ENCODE measurements at places on chromosomes 16 and 17. TPM values are rescaled to one million over a fixed set of nuclear protein-coding genes. Genes with fewer than 3 reads are reported as not detected.

Gene SPATA2L
- 10.3 TPM for total RNA-seq

Gene BAIAP2
- total RNA-seq: 119 TPM

Gene OTOP3
- total RNA-seq: not detected

Gene HAPSTR1
- 53.1 TPM for total RNA-seq

Gene SEC14L5
- 0.41 TPM for total RNA-seq

Gene KRTAP9-2
- not detected for total RNA-seq

Gene RAPGEFL1
- 9.3 TPM for total RNA-seq

Gene MEIOB
- not detected for total RNA-seq

Gene LGALS9
- 349 TPM for total RNA-seq

Gene GSDMA
- total RNA-seq: 0.62 TPM

- DNase-seq: no peak
Measured at GRCh38 chr17:48459070-48459844, 29.2 kb upstream of the SKAP1 start.

DNA sequence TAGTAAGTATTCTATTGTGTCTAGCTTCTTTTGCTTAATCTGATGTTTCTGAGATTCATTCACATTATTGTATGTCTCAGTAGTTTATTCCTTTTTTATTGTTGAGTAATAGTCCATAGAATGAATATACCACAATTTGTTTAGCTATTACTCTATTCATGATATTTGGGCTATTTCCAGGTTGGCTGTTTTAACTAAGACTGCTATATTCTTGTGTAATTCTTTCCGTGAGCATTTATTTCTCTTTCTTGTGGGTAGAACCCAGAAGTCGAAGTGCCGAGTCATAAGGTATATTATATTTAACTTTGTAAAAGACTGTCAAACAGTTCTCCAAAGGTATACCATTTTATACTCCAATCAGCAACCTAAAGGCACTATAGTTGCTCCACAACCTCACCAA is 160.8 kb downstream of the ANKFN1 start:
- no peak for DNase-seq

DNA sequence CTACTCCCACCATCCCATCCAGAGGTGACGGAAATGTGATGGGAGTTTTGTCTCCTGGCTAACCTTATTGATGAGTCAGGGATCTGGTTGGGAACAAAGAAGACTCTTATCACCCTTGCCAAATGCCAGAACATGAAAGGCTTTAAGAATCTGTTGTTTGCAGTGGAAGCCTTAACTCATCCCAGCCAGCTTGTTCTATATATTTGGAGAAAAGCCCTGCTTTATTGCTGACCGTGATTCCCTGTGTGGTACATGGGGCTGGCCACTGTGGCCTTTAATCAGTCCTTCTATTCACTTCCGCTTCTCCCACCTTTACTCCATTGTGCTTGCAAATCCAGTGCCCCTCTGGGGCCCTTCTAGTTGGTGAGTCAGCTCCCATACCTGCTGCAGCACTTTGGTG is 156.6 kb downstream of the PHKB start:
- no peak for DNase-seq

DNA sequence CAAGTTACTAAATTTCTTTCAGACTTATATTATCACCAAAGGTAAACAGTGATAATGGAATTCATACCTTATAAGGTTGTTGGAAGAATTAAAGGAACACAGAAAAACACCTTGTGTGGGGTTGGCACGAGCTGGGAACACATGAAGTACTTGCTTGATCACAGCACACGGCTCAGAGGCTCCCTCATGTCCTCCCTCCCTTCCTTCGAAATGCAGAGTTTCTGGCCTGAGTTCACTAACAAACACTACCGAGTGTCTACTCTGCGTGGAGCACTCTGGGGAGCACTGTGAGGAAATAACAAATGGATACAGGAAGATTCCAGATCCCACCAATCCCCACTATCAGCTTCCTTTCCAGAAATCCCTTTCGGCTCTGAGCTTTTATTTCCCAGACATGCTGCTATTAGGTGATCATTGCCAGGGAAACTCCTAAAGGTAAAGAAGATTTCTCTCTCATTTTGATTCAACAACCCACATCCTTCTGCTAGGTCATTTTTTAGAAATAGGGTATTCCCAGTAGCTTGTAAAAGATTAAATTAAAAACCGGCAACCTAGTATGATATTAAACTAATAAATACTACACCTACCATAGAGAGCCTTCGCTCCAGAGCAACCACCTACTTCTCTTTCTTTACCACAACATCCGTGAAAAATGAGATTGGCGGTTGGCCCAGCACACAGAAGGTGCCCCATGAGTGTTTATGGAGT is 6.1 kb upstream of the HNF1B start:
- DNase-seq: no peak

- DNase-seq: peak; percentile 78
Measured at GRCh38 chr16:13957197-13958078, 37.5 kb downstream of the ERCC4 start.

GRCh38 chr17:376936-377863 is 24.6 kb upstream of the RPH3AL start:
- DNase-seq: no peak

DNA sequence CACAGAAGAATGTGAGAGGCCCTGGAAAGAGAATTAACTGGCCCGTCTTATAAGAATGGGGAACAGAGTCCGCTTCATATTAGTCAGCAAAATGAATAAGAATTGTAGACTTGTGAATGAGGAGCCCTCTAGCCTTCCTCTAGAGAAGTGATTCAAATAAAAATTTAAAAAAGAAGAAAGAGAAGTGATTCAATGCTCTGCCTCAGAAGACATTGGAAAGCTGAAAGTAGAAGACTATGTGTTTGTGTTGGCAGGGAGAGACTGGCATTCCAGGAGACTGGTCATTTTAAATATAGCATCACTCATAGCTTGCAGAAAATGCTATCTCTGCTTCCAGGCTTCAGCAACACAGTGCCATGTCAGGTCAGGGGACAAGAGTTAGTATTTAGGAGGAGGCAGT is 190.6 kb upstream of the HS3ST3A1 start:
- no peak for DNase-seq

GRCh38 chr16:180681-181564 is 664 bp downstream of the HBQ1 start:
- DNase-seq: peak; percentile 88

- DNase-seq: no peak
Measured at GRCh38 chr17:56708220-56708558, 114.7 kb downstream of the NOG start.

- no peak for DNase-seq
Measured at GRCh38 chr17:19900809-19901208, 33.1 kb upstream of the ULK2 start.

DNA sequence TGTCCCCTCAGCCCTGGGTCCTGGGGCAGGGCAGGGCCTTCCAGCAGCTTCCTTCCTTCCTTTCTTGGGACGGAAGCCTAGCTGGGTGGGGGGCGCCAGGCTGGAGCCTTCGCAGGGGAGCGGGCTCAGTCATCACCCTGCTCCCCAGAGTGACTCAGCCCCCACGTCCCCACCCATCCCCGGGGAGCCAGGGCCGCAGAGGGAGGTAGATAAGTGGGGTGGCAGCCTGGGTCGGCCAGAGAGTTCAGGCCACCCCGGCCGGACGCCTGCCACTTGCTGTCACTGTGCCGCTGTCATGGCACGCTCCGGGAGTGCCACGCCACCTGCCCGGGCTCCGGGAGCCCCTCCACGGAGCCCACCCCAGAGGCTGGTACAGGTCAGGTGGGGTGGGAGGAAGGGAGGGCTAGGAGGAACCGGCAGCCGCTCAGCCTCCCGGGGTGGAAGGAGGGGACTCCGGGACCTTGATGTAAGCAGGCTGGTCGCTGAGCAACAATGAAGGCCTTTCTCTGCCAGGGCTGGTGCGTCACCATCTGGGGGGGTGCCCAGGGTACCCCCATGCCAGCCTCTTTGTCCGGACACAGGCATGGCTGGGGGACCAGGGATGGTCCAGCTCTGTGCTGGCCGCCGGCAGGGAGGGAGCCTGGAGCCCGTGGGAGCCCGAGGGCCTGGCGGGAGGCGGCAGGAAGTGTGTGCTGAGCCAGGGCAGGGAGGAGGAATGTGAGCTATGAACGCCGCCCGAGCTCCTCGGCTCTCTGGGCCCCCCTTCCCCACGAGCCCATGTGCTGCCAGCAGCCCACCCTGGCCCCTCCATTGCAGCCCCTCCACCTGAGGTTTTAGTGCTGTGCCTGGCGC is 6.6 kb downstream of the NHERF2 start:
- DNase-seq: no peak

Data from lower lobe of right lung (tissue), 2 donors.